Kidney (tissue), 22 donors: ENCODE measurements at places on chromosomes 1 and 21. TPM values are rescaled to one million over a fixed set of nuclear protein-coding genes. Genes with fewer than 3 reads are reported as not detected.

DNA sequence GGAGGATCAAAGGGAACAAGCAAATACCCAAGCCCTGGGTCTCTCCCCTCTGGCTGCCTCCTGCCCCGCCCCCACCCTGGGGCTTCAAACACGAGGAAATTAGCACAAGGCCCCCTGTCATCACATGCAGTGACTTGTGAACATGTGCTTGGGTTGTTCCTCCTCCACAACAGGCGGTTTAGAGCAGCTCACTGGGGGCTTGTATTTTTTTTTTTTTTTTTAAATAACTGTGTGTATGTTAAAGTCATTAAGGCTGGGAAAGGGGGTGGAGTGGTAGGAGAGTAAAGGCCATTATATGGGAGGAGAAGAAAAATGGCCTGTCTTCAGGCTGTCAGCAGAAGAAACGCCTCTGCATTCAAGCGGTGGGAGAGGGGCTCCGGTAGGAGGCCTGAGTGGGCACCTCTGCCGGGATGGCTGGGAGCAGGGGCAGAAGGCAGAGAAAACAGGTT lies 64.2 kb downstream of the PLXNA2 start:
- H3K4me3 ChIP-seq: no peak overlapping the region
- no peaks in the 10 kb centered on the region for H3K27me3 ChIP-seq
- H3K27ac ChIP-seq: no peak overlapping the region
- H3K4me1 ChIP-seq: peaks cover 34% of the 10 kb centered on the region

- H3K27ac ChIP-seq: no peak overlapping the region
- no peak for DNase-seq
- H3K27me3 ChIP-seq: no peaks in the 10 kb centered on the region
- H3K4me1 ChIP-seq: no peaks in the 10 kb centered on the region
Measured at GRCh38 chr1:98672189-98672588, 10.7 kb downstream of the SNX7 start.

The CFAP141 gene
- total RNA-seq: not detected

- DNase-seq: no peak
- H3K36me3 ChIP-seq: no peaks in the 10 kb centered on the region
- no peaks in the 10 kb centered on the region for H3K27me3 ChIP-seq
- H3K27ac ChIP-seq: no peak overlapping the region
Measured at GRCh38 chr1:227415115-227415790, 97.0 kb upstream of the CDC42BPA start.

DNA sequence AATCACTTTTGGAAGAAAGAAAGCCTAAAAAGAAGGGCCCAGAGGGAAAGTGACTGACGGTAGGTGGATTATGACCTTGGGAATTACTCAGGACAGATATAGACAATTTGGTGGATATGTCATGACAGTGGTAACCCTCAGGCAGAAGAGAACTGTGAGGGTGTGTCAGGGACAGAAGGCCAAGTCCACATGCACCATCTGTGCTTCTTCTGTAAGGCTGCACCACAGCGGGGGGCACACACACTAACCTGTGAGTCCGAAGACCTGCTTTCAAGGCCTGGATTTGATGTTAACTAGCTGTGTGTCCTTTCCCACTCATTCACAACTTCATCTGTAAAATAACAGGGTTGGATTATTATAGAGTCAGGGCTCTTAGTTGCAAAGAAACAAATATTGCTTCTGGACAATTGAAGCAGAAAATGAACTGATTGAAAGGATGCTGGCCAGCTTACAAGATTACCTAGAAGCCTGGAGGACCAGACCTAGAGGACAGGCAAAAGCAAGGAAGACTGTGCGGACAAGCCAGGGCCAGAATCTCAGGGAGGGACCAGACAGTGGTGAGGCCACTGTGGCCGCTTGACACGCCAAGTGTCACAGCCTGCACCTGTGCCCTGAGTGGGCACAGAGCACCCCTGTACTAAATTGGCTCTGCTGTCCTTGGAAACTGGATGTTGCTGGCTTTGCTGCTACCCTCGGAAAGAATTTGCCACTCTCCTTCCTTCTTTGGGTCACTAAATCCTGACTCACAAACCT lies 34.7 kb upstream of the USP24 start:
- H3K4me1 ChIP-seq: no peaks in the 10 kb centered on the region
- DNase-seq: no peak
- H3K27ac ChIP-seq: peak overlapping the region; percentile 2
- H3K4me3 ChIP-seq: no peak overlapping the region
- H3K27me3 ChIP-seq: no peaks in the 10 kb centered on the region
